ENCODE measurements at places on chromosomes 1 and 21.

- DNase-seq = no peak
These were observed 22.9 kb downstream of the DYRK1A start for GRCh38 chr21:37389456-37389855.

- DNase-seq = no peak
These were observed 244.4 kb downstream of the KAZN start for GRCh38 chr1:14842891-14843290.

DNA sequence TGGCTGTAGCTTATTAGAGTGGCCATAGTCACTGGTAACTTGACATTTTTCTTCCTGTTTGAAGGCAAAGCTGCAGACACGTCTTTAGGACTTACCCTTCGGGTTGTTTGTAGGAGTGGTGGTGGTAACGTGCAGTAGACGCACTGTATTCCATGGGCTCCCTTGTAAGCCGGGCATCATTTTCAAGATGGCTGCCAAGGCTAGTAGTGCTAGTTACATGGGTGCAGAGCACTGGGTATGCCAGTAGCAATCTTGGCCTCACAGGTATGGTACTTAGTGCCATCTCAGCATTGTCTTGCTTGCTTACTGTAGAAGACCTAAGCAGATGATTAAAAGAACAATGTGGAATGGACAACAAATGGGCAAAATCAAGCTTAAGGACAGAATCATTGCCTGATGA is 1.9 kb downstream of the YBX1 start:
- peak; percentile 34 for DNase-seq

GRCh38 chr1:82948386-82948785 is 1050.5 kb downstream of the TTLL7 start:
- no peak for DNase-seq

GRCh38 chr1:206804156-206804737 is 32.0 kb upstream of the IL10 start:
- no peak for DNase-seq

- no peak for DNase-seq
These were observed 40.6 kb upstream of the RAB4A start for GRCh38 chr1:229230140-229230892.

GRCh38 chr1:77742011-77742555 is 17.6 kb downstream of the USP33 start:
- DNase-seq = no peak

DNA sequence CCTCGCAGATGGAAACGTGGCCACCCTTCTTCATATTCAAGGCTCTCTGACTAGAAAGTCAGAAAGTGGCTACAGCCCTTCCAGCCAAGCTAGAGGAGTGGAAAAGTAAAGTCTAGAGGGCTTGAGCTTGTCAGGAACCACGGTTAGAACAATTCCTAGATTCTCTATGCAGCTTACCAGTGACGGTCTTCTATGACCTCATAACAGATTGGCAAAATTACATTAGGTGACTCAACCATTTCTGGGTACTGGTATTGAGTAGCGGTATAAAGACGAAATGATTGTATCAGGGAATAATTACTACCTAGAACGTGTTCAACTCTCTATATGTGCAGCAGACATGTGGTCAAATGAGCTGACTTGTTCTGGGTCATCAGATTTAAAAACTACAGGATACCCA is 155.0 kb upstream of the RUNX1 start:
- DNase-seq = no peak
